ENCODE measurements at places on chromosomes 4 and X.
A peak's percentile ranks its signal among the peaks of the same experiment; 100 is the strongest.

DNA sequence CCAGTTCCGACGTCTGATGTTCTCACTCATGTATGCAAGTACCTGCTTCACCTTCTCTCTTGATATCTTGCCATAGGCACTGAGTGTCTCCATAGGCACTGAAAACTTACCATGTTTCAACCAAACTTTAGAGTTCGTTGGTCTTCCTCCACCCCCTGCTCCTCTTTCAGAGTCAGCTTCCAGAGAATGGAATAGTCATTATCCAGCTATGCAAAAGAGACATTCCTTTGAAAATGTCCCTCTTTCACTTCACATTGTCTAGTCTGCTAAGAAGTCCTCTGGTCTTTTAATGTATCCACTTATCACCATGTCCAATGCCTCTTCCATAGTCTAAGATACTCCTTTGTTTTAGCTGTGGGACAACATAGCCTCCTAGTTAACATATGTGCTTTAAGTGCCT is 566.0 kb upstream of the TENM3 start:
- ATAC-seq = no peak

GRCh38 chr4:61380865-61381264 is 180.7 kb downstream of the ADGRL3 start:
- no peak for ATAC-seq

DNA sequence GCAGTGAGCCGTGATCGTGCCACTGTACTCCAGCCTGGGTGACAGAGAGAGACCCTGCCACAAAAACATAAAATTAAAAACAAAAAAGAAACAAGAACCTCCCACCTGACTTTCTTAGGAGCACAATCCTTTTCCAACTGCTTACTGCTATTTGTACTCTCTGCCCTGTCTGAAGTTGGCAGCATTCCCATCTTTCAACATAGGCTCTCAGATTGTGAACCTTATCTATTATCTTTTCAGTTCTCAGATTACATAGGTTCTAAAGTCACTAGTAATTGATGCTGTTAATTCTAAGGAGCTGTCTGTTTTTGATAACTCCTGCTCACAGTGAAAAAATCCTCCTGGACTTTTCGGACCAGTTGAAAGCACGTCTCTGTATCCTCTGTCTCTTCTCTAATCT is 812.2 kb upstream of the CT83 start:
- ATAC-seq = no peak

DNA sequence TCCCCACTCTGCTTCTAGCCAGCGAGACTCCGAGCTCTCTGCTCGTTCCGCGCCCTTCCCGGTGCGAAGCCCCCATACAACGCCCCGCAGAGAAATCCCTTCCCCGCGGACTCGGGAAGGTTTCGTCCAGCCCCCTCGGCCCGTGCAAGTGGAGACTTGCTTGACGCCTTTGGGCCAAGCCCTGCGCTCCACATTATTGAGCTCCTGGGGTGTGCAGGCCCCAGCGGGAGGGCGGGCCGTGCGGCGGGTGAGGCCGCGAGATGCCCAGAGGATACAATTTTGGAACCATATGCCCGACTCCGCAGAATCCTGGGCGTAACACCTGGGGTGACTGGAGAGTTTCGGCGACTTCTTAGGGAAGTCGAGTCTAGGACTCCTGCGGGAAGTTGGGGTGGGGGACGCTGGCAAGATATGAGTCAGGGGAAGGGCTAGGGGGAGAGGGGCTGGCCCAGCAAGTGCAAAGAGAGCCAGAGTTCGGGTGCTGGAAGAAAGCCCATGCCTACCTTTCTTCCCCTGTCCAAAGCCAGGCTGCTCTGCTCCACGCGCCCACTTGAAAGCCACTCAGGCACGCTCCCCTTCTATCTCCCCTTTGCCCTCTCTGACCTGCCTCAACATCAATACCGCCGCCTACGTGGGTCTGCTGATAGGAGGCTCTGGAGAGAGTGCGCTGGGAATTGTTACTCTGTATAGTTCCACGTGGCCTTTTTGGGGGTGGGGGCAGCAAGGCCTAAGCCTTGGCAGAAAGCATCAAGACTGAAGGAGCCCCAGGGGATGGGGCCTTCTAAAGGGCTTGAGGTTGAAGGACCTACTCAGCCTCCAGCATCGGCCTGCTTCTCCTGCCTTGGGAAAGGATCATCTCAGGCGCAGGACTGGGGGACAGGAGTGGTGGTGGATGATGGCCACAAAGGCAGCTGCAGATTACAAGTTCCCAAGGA is 1.2 kb upstream of the ELF4 start:
- no peak for ATAC-seq

GRCh38 chr4:149113804-149114430 is 671.7 kb upstream of the NR3C2 start:
- ATAC-seq = no peak

DNA sequence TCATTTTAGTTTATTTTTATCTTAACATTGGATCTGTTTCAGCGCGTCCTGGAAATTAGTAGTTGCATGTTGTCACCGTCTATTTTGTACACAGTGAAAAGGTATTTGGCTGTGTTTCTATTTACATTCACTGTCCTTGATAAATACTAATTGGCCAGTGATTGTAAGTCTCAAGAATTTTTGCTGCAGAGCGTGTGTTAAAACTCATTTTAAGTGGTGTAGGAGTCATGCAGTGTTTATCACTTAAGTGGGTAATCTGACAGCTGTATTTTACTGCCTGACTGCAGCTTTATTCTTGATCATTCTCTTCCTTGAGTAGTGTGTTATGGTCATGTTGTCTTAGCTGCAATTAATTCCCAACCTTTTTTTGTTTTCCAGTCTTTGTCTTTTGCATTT is 9.8 kb downstream of the GUCY1A1 start:
- no peak for ATAC-seq

DNA sequence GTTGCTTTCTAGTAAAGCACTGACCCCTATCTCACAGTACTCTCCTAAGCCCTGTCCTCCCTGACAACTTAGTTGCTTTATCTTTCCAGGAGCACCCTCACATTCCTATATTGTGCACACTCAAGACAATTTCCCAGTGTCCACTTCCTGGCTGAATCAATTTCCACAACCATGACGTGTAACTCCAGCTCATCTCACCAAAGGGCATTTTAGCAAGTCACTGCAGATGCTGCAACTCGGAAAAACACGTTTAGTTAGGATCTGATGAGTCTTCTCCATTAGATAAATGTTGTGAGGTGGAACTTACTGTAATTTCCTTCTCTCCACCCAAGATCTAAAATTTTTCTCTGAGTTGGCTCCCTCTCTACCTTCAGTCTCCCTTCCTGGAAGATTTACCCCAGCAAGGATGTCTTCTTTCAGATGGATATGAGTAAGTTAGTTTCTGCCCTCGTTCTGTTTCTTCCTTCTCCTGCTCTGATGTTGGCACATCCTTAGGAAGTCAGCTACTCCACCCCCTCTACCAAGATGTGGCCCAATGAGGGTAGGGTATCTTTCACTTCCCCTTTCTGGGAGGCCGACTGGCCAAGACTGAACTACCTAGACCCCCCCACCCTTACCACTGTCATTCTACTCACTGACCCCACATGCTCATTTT is 28.8 kb upstream of the IL13RA1 start:
- peak; percentile 66 for ATAC-seq

DNA sequence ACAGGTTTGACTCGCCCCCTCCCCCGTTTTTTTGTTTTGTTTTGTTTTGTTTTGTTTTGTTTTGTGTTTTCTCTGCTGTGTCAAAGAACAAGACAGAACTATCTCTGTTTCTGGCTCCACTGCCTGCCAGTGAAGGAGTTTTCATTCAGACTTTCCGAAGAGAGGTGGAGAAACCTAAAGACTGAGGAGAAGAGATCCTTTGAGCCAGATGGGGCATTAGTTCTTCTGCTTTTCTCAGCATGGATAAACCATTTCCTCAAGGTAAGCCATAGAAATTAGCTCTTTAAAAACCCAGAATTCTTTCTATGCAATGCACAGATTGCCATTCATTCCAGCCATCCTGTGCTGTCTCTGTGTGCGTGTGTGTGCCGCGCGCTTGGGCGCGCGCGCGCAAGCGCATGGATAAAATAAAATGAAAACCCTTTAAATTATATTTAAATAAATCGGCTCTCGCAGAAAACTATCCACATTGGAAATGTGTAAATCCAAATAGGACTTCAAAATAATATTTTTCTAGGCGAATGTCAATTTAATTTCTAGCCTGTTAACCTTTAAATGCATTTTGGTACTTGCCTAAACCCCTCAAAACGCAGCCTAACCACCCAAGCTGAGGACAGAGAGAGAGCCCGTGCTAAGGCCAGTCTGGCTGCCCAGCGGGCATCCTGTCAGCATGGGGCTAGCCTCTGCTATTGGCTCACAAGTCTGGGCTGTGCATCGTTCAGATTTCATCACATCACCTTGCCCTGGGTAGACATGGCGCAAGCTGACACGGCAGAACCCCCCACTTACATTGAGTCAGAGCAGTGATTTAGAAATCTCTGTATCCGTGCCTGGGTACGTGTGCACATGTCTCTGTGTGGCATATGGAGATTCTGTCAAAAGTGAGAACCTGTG is 113.0 kb upstream of the VAMP7 start:
- ATAC-seq = no peak

- no peak for ATAC-seq
Measured at GRCh38 chrX:122119361-122119760, 1064.7 kb upstream of the GRIA3 start.

DNA sequence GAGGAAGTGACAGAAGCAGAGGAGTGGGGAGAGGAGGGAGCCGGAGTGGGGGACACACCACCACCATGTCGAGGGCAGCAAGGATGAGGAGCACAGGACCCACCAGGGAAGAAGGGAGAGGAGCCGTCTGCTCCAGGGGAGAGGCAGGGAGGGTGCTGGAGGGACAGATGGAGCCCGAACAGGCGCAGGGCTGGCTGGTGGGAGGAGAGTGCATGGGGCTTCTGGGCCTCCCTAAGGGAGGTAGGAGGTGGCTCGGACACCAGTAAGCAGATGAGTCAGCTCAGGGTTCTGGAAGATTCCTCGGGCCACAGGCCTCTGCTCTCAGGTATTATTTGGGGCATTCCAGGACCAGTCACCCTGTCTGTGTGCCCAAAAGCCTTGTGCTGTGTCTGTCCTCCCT is 29.8 kb downstream of the ATP2B3 start:
- no peak for ATAC-seq

GRCh38 chr4:72031868-72032608 is at the start of gene NPFFR2:
Gene NPFFR2, plus strand, starts transcription at chr4:72032000. Its CDS starts 96,592 bp downstream, at chr4:72128592.
- ATAC-seq = peak; percentile 57

GRCh38 chrX:20414762-20415445 is 148.2 kb upstream of the RPS6KA3 start:
- no peak for ATAC-seq

DNA sequence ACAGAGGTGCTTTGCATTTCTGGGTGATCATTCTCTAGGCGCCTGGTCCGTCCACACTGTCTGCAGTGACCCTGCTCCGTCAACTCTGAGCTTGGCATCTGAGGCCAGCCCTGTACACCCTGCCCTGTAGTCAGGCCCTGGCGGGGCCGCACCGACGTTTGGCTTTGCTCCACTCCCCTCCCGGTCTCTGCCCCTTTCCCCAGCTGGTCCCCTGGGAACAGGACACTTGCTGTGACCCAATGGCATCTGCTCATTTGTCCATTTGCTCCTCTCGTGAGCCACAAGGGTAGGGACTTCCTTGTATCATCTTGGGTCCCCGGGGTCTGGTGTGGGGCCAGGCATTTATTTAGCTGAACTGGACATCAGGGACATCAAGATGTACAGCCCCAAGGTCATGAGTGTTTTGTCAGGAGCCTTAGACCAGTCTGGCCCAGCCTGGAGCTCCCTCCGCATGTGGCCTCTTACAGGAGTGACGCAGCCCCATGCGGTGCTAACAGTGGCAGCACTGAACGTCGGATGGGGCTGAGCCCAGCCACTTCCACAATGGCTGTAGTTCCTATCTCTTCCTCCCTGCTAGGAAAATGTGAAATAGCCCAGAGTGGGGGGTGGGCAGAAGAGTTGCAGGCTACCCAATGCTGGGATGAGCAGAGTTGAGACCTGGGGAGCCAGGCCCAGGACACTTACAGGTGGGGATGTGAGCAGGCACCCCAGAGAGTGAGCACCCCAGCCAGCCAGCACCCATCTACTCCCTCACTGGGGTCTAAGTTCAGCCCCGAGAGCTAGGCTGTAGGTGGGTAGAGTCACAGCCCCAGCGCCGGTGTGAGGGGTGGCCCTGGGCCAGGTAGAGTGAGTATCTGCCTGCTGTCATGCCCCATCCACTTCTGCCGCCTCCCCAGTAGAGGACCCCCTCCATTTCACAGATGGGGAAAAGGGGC is 2.0 kb upstream of the SH3BP2 start:
- ATAC-seq = no peak

GRCh38 chrX:119885554-119886428 is 9.9 kb upstream of the AKAP14 start:
- ATAC-seq = no peak

- ATAC-seq = no peak
Measured at GRCh38 chr4:143185253-143186107, 763 bp downstream of the USP38 start.

- no peak for ATAC-seq
Measured at GRCh38 chrX:154776753-154777152, 14.1 kb downstream of the DKC1 start.

- no peak for ATAC-seq
Measured at GRCh38 chr4:11954093-11954492, 525.4 kb upstream of the HS3ST1 start.

DNA sequence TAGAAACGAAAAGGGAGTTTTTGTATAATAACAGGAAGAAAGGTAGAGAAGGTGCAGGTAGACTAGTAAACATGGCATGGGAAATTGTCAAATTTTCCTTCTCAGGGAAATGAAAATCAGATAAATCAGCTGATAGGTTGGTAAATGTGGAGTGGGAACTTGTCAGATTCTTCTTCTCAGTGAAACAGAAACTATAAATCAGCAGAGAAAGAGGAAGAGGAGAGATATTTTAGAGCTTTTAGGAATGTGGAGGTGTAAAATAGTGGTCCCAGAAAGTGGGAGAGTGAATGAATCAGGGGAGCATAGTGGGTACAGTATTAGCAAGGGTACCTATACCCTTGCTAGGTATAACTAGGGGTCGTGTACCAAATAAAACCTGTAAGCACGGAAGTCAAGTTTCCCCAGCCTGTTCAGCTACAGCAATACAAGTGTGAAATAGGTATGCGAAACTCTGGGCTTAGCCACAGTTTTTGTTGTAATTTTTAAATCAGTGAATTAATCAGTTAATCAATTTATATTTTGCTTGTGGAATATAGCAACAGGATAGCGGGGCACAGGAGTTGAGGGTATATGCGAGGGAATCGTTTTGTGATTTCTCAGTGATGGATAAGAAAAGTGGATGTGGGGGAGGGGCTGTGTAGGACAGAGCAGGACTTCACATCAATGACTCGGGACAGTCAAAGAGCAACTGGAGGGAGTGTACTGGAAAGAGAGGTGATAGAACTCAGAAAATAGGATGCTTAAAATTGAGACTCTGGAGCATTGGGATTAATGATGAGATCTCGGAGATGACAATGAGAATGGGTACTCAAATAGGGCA is 561.5 kb downstream of the INPP4B start:
- no peak for ATAC-seq

- ATAC-seq = no peak
Measured at GRCh38 chrX:11778230-11778629, 20.2 kb downstream of the MSL3 start.

GRCh38 chr4:86334020-86334750 is 25.7 kb downstream of the MAPK10 start:
- ATAC-seq = no peak
